ENCODE measurements at places on chromosomes 2 and 18. TPM values are rescaled to one million over a fixed set of nuclear protein-coding genes. Genes with fewer than 3 reads are reported as not detected.

The DCDC2C gene
- not detected for total RNA-seq

GRCh38 chr2:145851730-145852129 lies 1331.8 kb upstream of the ZEB2 start:
- no peak overlapping the region for H3K4me3 ChIP-seq
- H3K27me3 ChIP-seq: no peaks in the 10 kb centered on the region
- H3K4me1 ChIP-seq: no peaks in the 10 kb centered on the region
- H3K27ac ChIP-seq: no peak overlapping the region

The TWIST2 gene
- not detected for total RNA-seq

DNA sequence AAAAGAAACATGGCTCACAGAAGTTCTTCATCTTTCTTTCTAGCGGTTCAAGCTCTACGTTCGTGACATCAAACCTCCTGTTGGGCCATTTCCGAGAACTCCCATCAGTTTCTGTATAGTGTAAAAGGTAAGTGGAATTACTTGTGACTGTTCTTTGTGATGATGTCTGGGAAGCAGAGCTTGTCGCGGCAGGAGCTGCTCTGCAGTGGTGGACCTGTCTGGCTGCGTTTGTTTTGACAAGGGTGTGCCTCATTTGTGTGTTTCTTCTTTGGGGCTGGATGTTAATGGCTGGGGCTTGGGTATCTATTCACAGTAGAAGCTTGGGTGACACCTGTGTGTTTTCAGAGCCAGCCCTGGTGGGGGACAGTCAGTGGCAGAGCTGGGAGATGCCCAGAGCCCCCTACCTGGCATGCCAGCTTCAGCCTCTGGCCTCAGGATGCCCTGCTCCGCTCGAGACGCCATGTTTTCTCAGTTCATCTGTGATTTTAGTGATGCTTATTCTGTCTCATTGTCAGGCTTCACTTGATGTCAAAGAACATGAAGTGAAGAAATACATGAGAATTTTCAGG lies 59.6 kb downstream of the LDLRAD4 start:
- H3K27ac ChIP-seq: no peak overlapping the region
- H3K4me3 ChIP-seq: no peak overlapping the region
- no peaks in the 10 kb centered on the region for H3K4me1 ChIP-seq

DNA sequence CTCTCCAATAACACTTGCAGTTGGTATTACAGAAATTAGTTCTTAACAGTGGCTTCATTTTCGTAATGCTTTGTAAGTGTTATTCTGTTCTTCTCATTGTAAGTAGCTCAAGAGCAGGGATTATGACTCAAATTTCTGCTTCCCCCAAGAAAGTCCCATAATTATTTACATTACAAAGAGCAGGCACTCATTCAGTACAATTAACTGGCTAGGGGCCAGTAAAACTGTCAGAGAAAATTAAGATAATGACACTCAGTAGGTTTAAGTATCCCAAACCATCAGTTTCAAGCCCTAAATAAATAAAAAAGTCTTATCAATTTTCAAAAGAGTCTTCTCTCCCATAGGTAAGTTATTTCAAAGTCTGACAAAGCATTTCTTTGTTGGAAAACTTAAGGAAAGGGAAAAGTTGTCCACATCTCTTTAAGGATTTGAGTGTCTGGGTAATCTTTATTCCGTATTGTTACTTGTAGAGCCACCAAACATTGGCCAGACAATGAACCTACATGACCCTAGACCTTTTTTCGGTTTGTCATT lies 137.1 kb downstream of the ARHGAP28 start:
- no peaks in the 10 kb centered on the region for H3K36me3 ChIP-seq
- DNase-seq: no peak
- H3K27me3 ChIP-seq: no peaks in the 10 kb centered on the region
- no peaks in the 10 kb centered on the region for H3K4me1 ChIP-seq
